Forelimb muscle (tissue), 1 donor: ENCODE measurements at places on chromosomes 1 and 21.

- DNase-seq, result peak; percentile 53
These were observed 22.7 kb downstream of the PGM1 start for GRCh38 chr1:63615768-63616420.

DNA sequence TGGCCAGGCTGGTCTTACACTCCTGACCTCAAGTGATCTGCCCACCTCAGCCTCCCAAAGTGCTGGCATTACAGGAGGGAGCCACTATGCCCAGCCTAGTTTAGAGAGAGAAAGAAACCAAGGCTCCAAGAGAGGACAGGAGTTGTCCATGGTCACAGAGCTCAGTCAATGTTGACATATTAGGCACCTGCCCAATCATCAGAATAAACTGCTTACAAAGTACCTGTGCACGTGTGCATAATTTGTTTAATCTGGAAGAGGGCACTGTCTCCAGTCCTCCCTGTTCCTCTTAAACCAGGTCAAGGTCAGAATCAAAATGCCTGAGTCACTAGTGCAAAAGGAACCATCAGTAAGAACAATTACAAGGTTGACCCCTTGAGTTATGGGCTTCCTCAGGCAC is 20.3 kb upstream of the MPZL1 start:
- DNase-seq, result no peak

DNA sequence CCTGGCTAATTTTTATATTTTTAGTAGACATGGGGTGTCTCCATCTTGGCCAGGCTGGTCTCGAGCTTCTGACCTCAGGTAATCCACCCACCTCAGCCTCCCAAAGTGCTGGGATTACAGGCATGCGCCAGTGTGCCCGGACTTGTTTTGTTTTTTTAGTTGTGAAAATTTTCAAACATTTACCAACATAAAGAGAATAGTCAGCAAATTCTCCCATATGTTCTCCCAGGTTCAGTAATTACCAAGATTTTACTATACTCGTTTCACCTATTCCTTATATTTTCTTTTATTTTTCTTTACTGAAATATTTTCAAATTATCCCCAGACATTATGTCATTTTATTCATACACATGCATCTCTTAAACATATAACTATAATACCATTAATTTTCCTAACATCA is 218.1 kb upstream of the L1TD1 start:
- DNase-seq, result no peak

GRCh38 chr1:200741551-200742207 is 3.0 kb downstream of the CAMSAP2 start:
- DNase-seq, result no peak

- DNase-seq, result no peak
These were observed 662 bp downstream of the SCAF4 start for GRCh38 chr21:31731056-31731856.

- DNase-seq, result no peak
These were observed 86.7 kb downstream of the CCDC185 start for GRCh38 chr1:223479718-223480425.

DNA sequence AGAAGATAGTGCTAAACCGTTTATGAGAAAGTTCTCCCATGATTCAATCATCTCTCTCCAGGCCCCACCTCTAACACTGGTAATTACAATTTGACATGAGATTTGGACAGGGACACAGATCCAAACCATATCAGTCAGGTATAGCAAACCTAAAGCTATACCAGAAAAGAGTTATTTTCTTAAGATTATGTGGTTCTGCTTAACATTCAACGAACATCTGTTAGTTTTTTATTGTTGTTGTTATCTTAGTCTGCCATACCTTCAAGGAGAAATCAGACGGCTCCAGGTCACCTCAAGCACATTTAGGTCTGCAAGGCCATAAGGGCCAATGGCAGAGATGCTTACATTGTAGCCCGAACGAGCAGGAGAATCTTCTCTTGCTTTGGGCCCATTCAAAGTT is 89.5 kb upstream of the ETV3 start:
- DNase-seq, result no peak

DNA sequence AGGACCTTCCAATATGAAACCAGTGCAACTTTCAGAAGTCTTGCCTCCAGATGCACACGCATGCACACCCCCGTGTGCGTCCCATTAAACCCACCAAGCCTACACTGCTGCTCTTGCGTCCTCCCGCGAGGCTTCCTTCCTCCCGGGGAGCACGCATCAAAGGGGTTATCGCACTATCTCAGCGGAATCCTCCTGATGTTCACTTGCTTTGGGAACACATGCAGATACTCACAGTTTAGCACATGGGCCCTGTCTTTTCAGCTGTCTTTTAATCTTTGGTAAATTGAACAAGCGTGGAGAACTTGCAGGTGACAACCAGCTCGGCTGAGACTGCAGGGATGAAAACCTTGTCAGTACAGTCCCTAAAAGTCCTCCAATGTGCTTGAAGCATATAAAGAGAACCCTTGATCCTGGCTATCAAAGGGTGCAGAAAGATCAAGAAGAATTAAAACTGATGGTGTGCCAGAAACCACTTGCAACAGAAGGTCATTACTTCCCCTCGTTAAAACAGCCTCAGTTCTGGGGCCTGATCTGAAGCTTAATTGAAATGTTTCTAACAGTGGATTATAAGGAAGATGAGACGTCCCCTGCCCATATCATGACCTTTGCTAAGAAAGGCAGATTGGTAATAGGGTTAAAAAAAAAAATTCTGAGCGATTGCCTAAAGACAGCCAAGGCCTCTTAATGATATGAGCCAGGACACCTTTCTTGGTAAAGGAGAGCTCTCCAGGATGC is 149.4 kb upstream of the LMO4 start:
- no peak for DNase-seq
